ENCODE measurements at places on chromosomes 13 and 19. TPM values are rescaled to one million over a fixed set of nuclear protein-coding genes. Genes with fewer than 3 reads are reported as not detected.

- DNase-seq: no peak
These were observed 5.3 kb downstream of the F7 start for GRCh38 chr13:113110852-113111315.

Gene ZNF790
- 7.3 TPM for total RNA-seq

Gene TEX26
- total RNA-seq: not detected

GRCh38 chr19:31715249-31715945, 366.2 kb upstream of the TSHZ3 start:
- DNase-seq: no peak

Gene ZNF66
- total RNA-seq: 0.91 TPM

Gene UBE2M
- total RNA-seq: 116 TPM

Gene RGCC
- total RNA-seq: 45.8 TPM

DNA sequence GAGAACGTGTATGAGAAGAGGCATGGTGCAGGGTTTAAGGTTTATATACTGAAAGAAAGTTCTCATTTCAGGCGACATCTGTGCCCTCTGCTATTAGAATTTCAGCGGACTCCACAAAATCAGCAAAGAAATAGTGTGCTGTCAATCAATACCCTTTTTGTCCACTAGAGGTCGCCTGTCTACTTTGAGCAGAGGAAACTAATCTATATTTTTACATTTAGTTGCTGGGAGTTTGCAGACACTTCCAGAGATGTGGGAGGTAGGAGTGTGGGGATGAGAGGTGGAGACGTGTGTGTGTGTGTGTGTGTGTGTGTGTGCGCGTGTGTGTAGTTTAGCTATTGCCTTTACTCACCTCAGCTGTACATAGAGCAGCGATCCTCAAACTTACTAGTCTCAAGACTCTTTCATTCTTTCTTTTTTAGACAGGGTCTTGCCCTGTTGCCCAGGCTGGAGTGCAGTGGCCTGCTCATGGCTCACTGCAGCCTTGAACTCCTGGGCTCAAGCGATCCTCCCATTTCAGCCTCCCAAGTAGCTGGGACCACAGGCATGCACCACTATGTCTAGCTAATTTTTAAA, 9.7 kb downstream of the INAFM1 start:
- no peak for DNase-seq

GRCh38 chr13:31476266-31476665, 263.1 kb upstream of the RXFP2 start:
- DNase-seq: no peak

DNA sequence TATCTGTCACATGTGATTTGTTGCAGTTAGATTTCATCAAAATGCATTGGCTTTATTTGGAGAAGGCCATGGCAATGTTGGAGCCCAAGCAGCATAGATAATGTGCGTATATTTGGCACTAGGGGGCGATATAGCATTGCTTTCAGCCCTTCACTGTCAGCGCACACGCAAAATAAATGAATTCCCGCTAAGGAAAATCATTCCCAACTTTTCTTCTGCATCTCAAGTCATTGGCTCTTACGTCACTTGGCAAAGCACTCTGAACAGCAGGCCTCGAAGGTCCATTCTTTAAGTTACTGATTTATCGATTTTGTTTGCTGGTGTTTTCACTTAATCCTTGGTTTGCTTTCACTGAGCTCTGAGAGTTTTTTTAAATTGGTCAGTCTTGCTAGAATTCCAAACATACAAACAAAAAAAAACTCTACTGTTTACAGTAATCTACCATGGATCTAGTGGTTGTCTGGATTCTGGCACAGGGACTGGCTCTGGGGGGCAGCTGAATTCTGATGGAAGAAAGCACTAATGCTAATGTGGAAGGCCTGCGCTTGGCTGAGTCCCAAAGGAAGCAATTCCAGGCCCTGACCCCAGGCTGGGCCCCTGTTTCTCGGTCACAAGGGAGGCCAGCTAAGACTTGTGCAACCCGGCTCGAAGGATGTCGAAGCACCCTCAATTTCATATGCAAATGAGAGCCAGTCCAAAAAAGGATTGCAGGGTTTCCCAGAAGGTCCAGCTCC, 97.7 kb upstream of the IPO5 start:
- DNase-seq: peak; percentile 34

DNA sequence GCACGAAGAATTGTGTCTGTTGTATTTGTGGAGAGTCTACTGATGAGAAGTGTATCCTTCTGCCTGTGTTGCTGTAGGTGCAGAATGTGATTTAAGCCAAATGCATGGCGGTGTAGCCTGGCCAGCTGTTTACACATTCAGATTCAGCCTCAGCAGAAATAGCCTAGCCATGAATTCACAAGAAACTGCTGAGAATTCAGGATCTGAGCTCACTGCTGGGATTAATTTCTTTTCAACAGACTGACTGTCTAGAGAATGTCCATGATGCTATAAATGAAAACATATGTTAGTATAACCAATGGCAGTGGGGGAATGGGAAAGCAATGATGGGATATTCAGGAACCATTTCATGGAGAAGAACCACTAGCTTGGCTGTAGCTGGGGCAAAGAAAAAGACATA, 77.4 kb upstream of the RNF113B start:
- no peak for DNase-seq

DNA sequence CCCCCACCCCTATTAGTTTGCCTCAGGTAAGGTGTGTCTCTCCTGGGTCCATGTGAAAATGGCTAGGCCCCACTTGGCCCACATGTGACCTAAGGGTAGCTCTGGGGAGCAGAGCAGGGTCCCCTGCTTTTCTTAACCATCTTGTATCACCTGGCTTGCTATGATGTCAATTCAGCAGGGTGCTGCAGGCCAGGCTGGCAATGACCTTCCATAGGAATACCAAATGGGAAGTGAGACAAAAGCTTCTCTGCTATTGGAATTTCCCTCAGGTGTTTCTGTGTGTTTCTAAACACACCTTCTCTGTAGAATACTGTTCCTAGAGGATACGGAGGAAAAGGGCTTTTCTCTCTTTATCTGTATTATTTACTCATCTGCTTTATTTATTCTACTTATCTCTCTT, 35.7 kb upstream of the DACH1 start:
- no peak for DNase-seq

Data from left ventricle myocardium inferior (tissue), 1 donor.